Activated T-cell treated with anti-CD3 and anti-CD28 coated beads, Interleukin-2, amount 50 U/mL, for 1 hour (primary cell): ENCODE measurements at places on chromosomes 3 and 15.

DNA sequence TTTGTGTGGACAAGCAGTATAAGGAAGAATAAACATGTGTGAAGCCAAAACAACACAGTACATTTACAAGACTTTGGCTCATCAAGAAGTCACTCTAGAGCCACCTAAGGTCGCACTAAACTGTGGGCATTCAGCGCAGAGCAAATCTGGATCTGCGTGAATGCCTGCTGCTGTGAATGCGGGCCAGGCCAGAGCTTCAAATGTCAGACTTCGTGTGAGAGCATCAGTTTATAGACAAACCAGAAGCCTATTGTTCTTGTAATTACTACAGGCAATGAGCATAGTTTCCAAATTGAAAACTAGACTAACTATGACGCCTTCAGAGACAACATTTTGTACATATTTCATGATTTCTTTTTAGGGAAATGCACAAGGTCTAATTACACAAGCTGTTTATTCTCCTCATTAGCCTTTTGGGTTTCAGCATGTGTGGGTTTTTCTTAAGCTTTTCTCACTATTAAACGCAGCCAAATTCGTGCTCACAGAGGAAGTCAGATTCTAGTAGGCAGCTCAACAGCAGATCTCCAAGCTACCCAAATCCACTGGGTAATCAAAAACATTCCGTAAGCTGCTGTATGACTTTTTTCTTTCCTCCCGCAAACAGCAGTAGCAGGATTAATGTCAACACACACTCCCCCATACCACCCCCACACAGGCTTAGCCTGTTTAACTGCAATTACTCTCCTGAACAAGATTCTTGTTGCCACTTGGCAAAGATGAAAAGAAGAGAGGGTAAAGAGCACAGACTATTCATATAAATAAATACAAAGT is 84.5 kb upstream of the SETMAR start:
- DNase-seq, result no peak

DNA sequence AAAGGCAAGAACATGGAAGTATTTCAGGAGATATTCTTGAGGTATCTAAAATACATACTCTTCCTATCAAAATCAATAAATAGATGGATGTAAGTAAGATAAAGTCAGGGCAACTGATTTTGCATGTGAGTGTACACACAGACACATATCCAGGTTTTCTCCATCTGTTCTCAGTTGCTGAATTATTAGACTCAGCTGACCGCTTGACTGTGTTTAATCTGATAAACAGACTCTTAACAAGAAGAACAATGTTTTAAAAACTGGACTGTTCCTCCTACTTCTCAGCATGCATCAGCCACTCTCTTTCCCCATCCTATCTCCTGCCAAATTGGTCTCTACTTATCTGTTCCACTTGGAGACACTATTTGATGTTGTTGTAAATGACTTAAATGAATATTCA is 73.5 kb downstream of the GOLGA8G start:
- DNase-seq, result no peak

- DNase-seq, result no peak
Observed at GRCh38 chr3:54917174-54917573, 10.7 kb downstream of the LRTM1 start.

- DNase-seq, result no peak
Observed at GRCh38 chr3:106206146-106206545, 337.3 kb upstream of the CBLB start.

DNA sequence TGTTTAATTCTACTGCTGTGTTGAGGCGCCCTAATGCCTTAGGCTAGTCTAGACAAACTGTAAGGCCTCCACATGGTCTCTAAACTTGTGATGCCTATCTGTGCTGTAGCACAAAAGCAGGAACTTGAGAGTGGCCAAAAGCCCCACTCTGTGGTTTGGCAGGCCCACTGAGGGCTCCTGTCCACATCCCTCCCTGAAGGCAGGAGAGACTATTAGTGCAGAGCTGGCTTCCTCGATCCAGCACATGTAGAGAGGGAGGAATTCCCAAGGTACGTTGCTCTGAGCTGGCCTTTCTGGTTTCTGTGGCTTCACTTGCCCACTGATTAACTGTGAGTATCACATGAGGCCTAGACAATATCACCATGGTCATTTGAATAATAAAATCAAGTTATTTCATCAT is 90.6 kb downstream of the POLR2M start:
- no peak for DNase-seq

- no peak for DNase-seq
Observed at GRCh38 chr3:5980475-5980874, 793.0 kb downstream of the EDEM1 start.

DNA sequence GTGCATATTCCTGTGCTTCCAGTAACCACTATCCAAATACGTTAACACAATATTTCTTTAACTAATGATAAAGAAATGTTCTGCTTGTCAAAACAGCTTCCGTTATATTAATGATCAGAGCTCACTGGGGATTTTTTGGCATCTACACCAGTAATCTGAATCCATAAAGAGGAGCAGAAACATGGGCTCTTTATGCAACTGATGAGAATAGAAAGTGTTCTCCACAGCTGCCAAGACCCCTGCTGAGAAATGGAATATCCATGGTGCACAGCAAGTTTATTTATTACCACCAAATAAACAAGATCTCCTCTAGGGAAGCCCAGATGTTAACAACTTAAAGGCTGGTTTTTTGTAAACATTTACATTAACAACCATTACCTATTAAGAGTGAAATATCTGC is 54.5 kb downstream of the ALDH1A2 start:
- no peak for DNase-seq

DNA sequence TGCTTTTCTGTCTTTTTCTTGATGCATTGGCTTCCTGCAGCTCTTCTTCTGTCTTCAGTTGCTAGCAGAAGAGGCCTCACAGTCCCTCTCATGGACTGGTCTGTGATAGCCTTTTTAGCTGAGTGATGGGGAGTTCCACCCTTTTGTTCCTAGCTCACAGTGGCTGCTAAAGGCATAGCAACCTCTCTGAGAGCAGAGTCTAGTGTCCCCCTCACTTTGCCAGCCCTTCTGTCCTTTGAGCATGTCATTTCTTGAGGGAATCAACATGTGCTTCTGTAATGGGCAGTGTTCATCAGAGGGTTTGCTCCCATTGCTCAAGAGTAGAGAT is 44.4 kb downstream of the GAP43 start:
- no peak for DNase-seq

DNA sequence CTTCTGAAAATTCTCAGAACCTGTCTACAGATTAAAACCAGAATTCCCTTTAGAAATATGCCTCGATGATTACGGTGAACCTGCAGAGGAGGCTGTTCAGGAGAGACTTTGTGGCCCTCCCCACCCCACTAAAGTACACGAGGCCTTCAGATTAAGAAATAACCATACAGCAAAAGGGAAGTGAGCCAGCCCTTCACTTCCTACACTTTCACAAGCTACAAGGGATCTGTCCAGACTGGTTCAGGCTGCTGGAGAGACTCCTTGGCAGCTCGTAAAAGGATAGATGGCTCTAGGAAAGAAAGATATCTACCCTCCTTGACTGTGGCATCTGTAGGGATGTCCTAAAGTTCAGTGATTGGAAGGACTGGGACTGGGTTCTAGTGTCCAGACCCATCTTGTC is 102.6 kb downstream of the ALDH1A2 start:
- no peak for DNase-seq

DNA sequence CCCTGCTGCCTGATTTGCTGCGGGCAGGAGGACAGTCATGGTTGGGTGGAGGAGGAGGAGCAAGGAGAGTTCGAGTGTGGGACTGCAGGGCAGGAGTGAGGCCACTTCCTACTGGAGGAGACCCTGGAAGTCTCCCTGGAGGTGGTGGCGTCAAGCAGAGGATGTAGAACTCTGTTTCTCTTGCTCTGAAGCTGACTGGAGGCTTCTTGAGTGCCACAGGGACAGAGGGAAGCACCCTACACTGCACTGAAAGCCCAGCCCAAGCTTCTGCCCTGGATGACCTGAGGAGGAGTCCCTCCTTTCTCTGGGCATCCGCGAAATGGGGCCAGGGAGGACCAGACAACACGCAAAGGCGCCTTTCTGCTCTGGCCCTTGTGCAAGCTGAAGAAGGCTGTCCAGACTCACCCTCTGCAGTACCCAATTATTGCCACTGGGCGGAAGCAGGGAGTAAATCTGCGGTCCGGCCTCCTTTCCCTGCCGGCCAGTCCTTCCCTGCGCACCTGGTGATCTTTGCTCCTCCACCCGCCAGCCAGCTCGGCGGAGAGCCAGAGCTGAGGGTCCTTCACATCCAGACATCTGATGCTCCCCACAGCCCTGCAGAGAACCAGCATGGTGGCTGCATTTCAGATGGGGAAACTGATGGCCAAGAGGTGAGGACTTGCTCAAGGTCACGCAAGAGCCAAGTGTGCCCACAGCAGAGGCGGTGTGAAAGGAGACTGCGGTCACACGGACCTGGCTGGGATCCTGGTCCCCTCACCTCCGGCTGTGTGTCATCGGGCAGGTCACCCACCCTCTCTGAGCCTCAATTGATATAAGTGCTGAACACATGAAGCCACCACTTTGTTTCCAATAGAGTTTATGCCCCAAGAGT is 207.1 kb downstream of the TBC1D2B start:
- peak; percentile 38 for DNase-seq

GRCh38 chr3:107241217-107241616 is 136.0 kb upstream of the CCDC54 start:
- DNase-seq, result no peak

DNA sequence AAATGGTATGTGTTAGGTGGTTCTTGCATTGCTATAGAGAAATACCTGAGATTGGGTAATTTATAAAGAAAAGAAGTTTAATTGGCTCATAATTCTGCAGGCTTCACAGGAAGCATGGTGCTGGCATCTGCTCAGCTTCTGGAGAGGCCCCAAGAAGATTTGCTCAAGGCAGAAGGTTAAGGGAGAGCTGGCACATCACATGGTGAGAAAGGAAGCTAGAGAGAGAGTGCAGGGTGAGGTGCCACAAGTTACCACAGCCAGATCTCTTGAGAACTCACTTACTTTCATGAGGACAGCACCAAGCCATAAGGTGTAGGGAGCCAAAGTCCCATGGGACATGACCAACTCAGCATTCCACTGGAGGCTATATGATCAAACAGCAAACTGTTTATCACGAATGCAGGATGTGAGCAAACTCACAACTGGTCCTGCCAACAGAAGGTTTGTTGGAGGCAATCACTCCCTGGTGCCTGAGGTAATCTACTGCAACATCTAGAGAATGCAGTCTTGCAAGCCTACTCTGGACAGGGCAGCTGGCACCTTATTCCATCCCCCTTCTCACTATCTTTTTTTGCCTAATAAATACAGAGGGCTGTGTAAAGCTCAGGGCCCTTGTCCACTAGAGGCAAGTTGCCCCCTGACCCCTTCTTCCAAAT is 28.1 kb upstream of the CCR2 start:
- DNase-seq, result no peak

- DNase-seq, result no peak
Observed at GRCh38 chr15:33402600-33402999, 91.8 kb downstream of the RYR3 start.
